ENCODE measurements at places on chromosomes 12 and 14.

DNA sequence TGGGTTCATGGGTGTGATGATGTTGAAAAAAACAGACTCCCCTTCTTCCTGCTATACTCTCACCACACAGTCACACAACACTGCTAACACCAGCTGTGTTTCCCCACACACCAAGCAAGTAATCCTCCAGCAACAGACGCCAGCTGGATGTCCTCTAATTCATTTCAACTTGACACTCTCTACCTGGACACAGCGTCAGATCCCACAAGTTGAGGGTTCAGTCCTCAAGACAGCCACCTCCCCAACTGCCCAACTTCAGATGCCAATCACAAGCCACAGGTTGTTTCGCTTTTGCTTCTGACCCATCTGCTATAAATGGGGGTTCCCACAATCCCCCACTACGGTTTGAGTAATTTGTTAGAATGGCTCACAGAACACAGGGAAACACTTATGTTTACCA is 49.3 kb downstream of the TMEM30B start:
- no peak for DNase-seq

- no peak for DNase-seq
These were observed 70.3 kb upstream of the MDM1 start for GRCh38 chr12:68402422-68402821.

- no peak for DNase-seq
These were observed 32.6 kb downstream of the CMKLR1 start for GRCh38 chr12:108306506-108306905.

DNA sequence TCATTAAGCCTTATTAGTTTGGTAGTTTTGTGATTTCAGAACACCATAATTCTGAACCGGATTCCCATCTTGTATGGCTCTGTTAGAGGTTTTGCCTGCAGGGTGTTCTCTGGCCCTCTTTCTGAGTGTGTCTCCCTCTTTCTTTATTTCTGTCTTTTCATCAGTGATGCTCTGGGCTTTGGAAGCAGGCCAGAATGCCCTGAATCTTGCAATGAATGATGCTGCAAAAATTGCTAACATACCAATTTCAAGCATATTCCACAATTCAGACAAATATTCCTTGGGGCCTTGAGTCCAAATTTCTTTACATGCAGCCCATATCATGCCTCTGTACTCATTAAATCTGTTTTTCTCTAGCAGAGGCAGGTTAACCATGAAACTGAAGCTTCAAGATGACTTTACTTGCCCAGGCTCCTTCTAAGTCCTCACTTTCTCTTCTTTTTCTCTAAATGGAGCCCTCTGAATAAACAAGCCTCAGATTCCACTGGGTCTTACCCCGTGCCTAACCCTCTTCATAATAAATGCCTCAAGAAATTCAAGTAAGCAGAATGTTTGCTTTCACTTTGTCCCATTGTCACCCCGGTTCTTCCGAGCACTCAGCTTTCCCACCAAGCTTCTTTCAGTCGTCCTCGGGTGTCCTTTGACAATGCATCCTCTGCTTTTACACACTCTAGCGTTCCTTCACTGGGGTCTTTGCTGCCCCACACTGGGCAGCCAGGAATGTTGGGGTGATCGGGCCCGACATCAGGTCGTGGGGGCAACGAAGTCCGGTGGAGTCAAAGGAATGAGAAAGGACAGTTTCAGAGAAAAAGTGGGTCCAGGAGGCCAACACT is 78.8 kb upstream of the SLC38A4 start:
- DNase-seq: no peak

GRCh38 chr14:61925043-61925442 is 162.8 kb downstream of the SNAPC1 start:
- DNase-seq: no peak

Measured in stimulated activated CD8-positive, alpha-beta memory T cell treated with anti-CD3 and anti-CD28 coated beads, Interleukin-15, amount 100 ng/mL, for 1 hour (primary cell).